ENCODE measurements at places on chromosomes 5 and 9.

DNA sequence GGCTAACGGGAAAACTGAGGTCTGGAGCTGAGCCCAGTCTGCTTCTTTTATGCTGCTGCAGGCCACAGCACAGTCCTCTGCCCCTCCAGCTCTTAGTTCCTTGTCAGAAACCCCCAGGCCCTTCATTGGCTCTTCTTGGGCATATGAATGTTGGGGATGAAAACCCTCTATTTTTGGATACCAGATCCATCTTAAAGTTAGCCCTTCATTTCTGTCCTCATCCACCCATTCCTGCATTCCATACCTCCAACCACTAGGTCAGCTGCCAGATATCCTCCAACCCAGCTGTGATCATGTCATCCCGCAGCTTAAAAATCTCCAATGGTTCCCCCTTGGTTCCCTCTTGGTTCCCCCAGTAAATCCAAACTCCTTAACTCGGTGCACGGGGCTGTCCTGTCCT is 1.8 kb upstream of the SLC25A51 start:
- DNase-seq, result no peak

DNA sequence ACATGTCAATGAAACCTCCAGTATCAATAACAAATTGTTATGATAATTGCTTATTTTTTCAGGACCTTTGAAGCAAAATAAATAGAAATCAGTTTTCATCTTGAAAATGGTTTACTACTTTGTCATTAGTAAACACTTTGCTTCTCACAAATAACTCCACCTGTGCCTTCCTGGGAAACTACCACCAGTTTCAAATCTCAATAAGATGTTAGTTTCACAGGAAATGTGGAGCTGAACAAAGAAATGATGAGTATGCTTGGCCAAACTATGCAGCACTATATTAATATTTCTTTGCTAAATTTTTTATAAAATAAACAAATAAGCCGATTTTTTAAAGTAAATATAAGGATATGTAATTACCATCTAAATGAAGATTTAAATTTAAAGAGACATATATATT is 221.5 kb upstream of the HAPLN1 start:
- no peak for DNase-seq

DNA sequence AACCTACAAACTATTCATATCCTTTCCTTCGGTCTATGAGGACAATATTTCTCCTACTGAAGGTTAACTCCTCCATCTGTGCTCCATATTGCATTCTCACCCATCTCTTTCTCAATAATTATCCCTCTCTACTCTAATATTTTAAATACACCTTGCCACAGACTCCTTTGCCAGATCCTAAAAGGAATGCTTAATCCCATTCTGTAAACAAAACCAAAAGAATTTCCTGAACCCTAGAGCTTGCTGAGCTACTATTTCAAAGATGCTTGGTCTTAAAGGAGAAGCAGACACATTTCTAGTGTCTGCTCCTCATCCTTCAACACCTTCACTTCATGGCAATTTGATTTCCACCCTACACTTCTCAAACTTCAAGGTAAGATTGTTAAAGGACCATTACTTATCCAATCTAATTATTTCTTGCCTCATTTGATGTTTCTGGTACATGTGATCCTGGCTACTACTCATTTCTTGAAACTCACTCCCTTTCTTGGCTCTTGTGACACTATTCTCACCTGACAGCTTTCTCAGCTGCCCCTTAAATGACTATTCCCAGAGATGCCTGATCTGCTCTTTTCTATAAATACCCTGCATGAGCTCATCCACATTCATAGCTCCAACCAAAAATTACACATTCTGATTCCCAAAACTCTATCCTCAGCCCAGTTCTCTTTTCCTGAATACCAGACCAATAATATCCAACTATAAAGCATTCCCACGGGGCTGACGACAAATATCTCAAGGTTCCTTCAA is 20.2 kb downstream of the HOMER1 start:
- no peak for DNase-seq

- no peak for DNase-seq
These were observed 14.7 kb upstream of the CCIN start for GRCh38 chr9:36154331-36154952.

DNA sequence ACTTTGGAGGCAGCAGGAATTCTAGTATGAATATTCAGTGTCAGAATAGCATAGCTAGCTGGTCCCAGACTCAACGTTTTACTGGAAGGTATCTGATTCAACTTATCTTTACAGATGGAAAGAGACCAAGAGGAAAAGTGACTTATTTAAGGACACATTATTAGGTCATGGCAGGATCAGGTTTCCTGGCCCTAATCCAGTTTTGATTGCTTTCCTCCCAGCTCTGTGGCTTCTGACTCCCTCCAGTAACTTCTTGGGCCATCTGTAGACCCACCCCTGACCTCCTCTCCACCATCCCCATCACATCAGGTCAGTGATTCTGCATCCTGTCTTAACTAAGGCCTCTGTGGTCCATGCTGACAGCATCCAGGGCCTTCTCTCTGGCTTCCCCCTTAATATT is 38.4 kb downstream of the SH3TC2 start:
- no peak for DNase-seq

DNA sequence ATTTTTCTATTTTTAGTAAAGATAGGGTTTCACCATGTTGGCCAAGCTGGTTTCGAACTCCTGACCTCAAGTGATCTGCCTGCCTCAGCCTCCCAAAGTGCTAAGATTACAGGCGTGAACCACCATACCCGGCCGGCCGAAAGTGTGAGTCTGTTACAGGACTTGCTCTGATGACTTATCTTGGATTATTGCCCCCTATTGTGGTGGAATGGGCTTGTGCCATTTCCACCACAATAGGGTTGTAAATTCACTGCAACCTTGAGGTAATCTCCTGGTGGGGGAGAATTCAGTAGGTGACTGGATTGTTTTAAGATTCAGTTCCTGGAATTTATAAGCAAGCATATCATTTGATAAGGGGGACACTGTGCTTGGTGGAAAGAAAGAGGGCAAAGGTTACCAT is 15.0 kb upstream of the HMGCR start:
- DNase-seq, result no peak

GRCh38 chr9:2418619-2419018 is 203.0 kb upstream of the VLDLR start:
- DNase-seq, result peak; percentile 91

DNA sequence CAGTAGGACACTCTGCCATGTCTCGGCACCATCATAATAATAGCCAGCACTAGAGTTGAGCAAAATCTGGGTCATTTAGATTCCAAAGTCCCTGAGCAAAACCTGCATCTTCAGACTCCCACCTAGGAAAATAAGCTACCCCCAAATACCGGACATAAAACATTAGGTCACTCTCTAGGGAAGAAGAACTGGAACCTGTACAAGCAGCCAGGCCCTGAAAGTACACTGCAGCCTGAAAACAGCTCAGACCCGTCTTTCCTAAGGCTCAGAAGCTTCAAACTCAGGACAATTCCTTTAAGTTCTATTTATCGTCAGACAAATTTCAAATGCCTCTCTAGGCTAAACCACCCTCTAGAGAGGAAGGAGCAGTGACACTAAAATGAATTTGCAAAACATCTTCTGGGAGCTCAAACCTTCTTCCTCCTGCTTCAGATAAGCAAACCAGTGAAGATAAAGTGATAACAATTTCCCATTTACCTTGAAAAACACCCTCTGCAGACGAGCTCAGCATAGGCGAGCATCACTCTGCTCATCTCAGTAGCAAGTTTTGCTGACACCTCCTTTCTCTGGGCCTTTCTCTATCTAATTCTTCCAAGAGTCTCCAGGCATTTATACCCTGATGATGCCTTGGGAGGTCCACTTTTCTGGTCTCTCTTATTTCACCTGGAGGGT is 34.0 kb downstream of the ADAM19 start:
- no peak for DNase-seq

DNA sequence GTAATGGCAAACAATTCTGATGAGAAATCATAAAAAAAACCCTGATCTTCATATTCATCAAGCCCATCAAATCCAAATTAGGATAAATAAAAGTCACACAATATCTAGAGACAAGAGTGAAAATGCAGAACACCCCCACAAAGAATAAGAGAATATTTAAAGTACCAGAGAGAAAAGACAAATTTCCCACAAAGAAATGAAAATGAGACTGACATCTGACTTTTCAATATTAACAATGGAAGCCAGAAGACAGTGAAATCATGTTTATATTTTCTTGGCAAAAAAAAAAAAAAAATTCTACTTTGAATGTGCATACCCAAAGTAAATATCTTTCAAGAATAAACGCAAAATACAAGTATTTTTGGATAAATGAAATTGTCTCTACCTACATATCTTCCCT is 28.9 kb upstream of the COL5A1 start:
- DNase-seq, result no peak

GRCh38 chr5:90092734-90093133 is 316.8 kb downstream of the CETN3 start:
- DNase-seq, result no peak

- DNase-seq, result no peak
These were observed 62.3 kb upstream of the SPRY4 start for GRCh38 chr5:142387024-142387682.

DNA sequence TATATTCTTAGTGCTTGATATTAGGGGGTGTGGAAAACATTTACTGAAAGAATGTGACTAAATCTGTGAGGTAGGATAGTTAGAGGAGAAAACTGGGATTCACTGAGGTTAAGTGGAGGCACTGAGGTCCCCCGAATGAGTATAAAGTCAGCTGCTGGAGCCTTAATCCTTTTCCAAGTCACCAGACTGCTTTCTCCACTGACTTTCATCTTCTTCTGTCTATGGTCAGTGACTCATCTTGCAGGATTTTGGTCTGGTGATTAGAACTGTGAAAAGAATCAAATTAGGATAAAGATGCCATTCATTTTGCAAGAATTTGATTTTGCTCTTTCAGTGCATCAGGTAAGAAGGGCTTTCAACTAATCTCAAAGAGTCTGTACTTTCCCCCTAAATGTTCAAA is 89.3 kb upstream of the ALDH1A1 start:
- no peak for DNase-seq

DNA sequence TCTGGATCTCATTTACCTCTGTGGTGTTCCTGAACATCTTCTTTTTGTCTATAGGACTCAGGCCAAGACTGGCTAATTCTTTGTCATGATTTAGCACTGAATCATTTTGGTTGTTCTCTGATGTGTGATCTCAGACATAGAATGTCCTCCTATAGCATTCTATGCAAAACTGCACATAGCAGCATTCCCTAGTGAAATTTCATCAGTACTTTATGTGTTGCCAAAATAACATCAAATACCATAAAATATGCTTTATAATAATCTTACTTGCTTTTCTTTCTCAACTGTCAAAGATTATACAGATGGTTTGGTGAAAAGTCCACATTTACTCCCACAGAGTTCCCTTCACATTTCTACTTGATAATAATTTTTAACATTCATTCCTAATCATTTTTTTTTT is 115.7 kb upstream of the MPDZ start:
- no peak for DNase-seq

- no peak for DNase-seq
These were observed 224.1 kb upstream of the TYRP1 start for GRCh38 chr9:12469084-12469483.

DNA sequence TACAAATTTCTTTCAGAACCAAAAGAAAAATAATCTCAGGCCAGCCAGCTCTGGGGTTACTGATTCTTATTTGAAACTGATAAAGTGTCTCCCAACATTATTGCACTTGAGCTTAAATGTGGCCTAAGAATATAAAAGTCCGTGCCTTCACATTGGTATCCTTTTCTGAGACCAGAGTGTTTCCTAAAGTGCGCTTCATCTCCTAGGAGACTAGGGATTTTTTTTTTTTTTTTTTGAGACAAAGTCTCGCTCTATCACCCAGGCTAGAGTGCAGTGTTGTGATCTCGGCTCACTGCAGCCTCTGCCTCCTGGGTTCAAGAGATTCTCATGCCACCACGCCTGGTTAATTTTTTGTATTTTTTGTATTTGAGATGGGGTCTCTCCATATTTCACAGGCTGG is 23.6 kb upstream of the KCNIP1 start:
- DNase-seq, result no peak

DNA sequence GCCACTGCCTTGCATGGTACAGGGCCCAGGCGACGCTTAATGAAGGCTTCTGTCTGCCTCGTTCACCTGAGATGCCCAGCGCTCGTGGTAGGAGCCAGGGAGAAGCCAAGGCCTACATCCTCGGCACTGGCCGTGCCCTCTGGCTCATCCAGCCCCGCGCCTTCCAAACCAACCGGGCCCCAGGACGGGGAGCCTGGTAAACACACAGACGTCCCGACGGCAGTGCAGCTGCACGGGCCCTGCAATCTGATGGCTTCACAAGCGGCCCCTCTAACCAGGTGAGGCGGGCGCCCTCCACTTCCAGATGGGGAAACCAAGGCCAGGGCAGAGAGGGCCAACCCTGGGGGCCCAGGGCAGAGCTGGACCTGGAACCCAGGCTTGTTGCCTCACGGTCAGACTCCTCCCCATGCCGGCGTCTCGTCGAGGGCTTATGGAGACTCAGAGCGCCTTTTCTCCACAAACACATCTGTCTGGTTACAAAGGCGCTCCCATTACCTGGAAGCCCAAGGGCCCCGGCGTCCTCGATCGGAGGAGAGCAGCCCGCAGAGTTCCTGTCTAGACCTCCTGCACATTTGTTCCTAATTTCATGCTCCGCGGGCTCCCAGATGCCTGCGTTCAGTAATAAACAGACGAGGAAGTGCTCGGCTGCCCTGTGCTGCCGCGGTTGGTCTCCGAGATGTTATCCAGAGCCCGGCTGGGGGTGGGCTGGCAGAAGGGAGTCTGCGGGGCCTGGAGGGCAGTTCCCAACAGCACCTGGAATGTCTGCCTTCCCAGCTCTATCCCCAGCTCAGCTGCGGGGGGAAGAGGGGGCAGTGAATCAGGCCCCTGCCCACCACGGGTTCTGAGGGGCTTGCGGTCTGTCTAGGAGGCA is 23.5 kb downstream of the FAM163B start:
- no peak for DNase-seq

- DNase-seq, result no peak
These were observed 13.9 kb downstream of the CAVIN4 start for GRCh38 chr9:100591639-100592412.

DNA sequence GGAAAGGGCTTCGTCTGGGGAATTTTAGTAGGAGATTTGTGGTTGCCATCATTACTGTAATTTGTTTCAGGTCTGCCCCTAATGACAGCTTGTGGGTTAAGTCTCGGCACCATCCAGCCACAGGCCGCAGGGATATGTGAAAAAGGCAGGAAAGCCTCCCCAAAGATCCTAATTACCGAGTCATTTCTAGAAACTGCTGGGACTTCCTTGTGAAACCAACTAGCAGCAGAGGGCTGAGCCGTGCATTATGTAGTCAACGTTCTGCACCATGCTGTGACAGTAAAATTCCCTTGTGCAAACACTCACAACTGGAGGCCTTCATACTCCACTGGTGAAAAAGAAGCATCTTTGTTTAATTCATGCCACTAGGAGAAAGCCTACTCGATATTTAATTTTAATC is 230.3 kb downstream of the MPDZ start:
- peak; percentile 86 for DNase-seq

DNA sequence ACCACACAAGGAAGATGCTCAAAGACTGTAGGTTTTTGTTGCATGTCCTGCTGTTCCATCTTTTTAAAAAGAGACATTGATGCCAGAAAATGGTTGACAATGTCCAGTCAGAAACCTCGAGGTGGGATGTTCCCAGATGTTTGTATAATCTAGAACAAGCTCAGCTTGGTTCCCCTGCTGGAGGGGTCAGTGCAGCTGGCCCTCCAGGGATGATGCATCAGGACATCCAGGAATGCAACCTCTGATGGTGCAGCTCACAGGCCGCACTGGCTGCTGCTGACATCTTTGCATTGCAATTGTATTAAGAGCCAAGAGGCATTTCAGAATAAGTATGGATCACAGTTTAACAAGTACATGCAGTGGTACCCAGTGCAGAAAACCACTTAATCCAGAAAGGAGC is 122.4 kb downstream of the MED10 start:
- DNase-seq, result no peak
